Skin of body (tissue), 3 donors: ENCODE measurements at places on chromosomes 4 and X. TPM values are rescaled to one million over a fixed set of nuclear protein-coding genes. Genes with fewer than 3 reads are reported as not detected.

- DNase-seq: no peak
Measured at GRCh38 chr4:5772528-5773270, 61.7 kb downstream of the EVC start.

The SLC6A14 gene
- 11.2 TPM for total RNA-seq

GRCh38 chr4:15717086-15717485 lies 14.2 kb downstream of the BST1 start:
- no peak for DNase-seq

DNA sequence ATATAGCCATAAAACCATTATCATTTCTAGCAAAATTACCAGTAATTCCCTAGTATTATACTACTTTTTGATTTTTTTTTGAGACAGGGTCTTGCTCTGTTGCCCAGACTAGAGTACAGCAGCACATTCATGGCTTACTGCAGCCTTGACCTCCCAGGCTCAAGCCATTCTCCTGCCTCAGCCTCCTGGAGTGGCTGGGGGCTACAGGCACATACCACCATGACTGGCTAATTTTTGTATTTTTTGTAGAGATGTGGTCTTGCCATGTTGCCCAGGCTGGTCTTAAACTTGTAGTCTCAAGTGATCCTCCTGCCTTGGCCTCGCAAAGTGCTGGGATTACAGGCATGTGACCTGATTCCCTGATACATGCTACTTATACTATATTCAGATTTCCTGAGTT lies 13.7 kb downstream of the N4BP2 start:
- DNase-seq: no peak

GRCh38 chr4:2829321-2829932 lies 14.2 kb upstream of the ADD1 start:
- DNase-seq: no peak

The C4orf36 gene
- 1.9 TPM for total RNA-seq

DNA sequence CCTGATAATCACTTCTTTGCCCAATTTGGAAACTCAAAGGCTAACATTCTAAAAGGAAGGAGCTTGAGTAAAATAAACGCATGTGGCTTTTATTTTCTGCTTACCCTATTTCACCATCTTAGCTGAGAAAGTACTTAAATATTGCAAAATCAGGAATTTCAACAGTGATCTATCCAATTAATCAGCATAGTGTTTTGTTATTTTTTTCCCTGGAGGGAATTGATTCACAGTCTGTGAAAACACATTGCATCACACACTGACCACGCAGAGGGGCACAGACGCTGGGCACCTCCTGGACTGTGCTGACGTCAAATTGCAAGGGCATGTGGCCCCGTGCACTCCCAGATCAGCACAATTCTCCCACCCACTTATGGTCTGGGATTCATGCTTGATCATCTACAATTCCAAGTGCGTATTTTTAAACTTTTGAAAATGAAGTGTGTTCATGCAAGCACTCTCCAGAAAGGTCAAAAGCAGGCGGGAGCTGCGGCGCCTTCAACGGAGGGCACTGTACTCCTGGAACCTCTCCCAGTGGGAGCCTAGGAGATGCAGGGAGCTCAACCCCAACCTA lies 320.6 kb upstream of the PPARGC1A start:
- no peak for DNase-seq

DNA sequence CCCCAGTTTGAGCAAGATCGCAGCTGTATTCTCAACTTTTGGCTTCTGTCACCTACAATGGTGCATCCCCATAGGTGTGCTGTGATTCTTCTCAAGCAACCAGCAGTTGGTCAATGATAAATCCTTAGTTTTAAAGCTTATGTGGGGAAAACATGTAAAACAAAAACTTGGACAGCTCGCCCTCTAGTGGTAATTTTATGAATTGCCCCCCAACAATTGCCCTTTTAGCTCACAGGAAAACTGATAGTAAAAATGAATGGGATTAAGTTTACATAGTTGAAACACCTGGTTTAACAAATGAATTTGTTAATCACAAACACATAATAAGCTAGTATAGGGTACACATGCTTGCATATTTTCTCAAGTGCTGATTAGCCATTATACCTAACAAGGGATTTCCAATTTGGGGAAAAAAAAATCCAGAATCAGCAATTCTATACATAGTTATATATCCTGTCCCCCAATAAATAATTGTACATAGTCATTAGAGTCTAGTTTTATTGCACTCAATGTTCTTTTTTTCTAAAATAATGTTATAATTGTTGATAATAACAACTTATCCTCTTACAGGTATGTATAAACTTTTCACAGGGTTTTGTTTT lies 30.1 kb downstream of the TEX13A start:
- DNase-seq: no peak
